ENCODE measurements at places on chromosomes 4 and X.

- H3K4me3 ChIP-seq = no peak overlapping the region
- H3K36me3 ChIP-seq = no peaks in the 10 kb centered on the region
- no peak for DNase-seq
- H3K4me1 ChIP-seq = no peaks in the 10 kb centered on the region
Measured at GRCh38 chr4:93761286-93761685, 67.3 kb upstream of the ATOH1 start.

- peaks cover 58% of the 10 kb centered on the region for H3K36me3 ChIP-seq
- peak; percentile 29 for DNase-seq
- H3K27ac ChIP-seq = no peak overlapping the region
Measured at GRCh38 chr4:1333256-1333655, 13.8 kb upstream of the UVSSA start.

GRCh38 chrX:53239474-53239873, 14.5 kb upstream of the KDM5C start:
- no peaks in the 10 kb centered on the region for H3K4me1 ChIP-seq
- H3K36me3 ChIP-seq = no peaks in the 10 kb centered on the region
- no peak overlapping the region for H3K4me3 ChIP-seq
- H3K27ac ChIP-seq = no peak overlapping the region

DNA sequence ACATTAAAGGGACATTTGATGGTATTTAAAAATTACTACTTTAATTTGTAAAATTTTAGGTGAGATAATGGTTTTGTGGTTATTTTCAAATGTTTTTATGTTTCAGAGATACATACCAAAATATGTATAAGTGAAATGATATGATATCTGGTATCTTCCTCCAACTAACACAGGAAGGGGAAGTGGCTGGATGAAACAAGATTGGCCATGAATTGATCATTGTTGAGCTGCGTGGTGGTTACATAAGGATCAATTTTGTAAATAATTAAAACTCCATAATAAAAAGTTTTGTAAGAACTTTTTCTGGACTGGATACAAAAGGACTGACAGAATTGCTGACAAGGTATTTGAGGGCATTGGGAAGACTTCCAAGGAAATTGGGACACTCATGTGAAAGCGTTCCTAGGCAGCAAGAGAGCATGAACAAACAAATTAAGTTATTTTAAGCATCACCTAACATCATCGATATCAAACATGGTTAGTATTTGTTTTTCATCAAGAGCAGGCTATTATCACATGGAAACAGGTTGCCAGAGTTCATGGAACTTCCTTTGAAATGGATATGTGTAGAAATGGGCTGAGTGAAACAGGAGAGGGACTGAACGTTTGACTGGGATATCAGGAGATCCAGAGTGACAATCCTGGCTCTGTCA, 4.4 kb upstream of the PGM2 start:
- no peaks in the 10 kb centered on the region for H3K27me3 ChIP-seq
- DNase-seq = no peak
- peak overlapping the region; percentile 26 for H3K27ac ChIP-seq
- peaks cover 6% of the 10 kb centered on the region for H3K4me1 ChIP-seq

- DNase-seq = no peak
- no peak overlapping the region for H3K4me3 ChIP-seq
- H3K36me3 ChIP-seq = no peaks in the 10 kb centered on the region
- no peaks in the 10 kb centered on the region for H3K4me1 ChIP-seq
Measured at GRCh38 chrX:70336767-70337166, 46.9 kb downstream of the KIF4A start.

DNA sequence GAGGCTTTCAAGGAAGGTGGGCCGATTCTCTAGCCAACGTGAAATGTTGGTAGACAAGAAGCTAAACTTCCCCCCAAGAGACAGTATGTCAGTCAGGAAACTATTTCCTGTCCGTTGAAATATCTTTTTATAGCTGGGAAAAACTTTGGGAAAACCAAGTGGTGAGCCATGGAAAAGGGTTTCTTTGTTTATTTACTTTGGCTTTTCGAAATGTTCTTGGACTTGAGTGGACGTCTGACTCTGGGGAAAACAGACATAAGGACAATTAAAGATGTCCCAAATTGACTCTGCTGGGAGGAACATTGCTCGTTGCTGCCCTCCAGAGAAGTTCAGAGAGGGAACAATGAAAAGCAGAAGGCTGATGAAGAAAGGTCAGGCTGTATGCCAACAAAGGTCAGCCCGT, 295.4 kb downstream of the RAPGEF2 start:
- H3K4me1 ChIP-seq = peaks cover 29% of the 10 kb centered on the region
- H3K4me3 ChIP-seq = no peak overlapping the region
- no peaks in the 10 kb centered on the region for H3K27me3 ChIP-seq
- H3K27ac ChIP-seq = peak overlapping the region; percentile 77
- H3K36me3 ChIP-seq = no peaks in the 10 kb centered on the region
- peak; percentile 42 for DNase-seq

- DNase-seq = no peak
- H3K27ac ChIP-seq = no peak overlapping the region
- H3K27me3 ChIP-seq = no peaks in the 10 kb centered on the region
- H3K36me3 ChIP-seq = no peaks in the 10 kb centered on the region
- H3K4me1 ChIP-seq = no peaks in the 10 kb centered on the region
Measured at GRCh38 chr4:165403637-165404036, 24.8 kb downstream of the CPE start.

DNA sequence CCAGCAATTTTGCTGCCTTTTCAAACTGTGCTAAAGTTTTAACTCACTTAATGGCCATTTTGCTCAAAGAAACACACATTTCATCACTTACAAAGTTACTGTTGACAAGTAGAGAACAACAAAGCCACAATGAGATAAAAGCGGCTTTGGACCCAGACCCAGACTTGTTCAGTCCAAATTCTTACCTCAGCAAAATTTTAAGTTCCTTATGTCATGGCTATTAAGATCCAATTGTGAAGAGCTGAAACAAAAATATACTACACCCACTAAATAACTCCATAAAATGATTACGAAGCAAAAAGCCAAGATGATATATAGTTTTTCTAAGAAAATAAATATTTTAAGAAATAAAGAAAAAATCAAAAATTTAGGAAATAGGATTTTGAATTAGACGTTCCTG, 137.0 kb upstream of the INPP4B start:
- H3K4me1 ChIP-seq = no peaks in the 10 kb centered on the region
- no peaks in the 10 kb centered on the region for H3K36me3 ChIP-seq
- no peaks in the 10 kb centered on the region for H3K27me3 ChIP-seq
- no peak overlapping the region for H3K27ac ChIP-seq
- no peak overlapping the region for H3K4me3 ChIP-seq
- DNase-seq = no peak

- no peak for DNase-seq
- H3K27ac ChIP-seq = no peak overlapping the region
- H3K4me1 ChIP-seq = no peaks in the 10 kb centered on the region
- H3K36me3 ChIP-seq = no peaks in the 10 kb centered on the region
Measured at GRCh38 chr4:93658443-93658842, 170.1 kb upstream of the ATOH1 start.

DNA sequence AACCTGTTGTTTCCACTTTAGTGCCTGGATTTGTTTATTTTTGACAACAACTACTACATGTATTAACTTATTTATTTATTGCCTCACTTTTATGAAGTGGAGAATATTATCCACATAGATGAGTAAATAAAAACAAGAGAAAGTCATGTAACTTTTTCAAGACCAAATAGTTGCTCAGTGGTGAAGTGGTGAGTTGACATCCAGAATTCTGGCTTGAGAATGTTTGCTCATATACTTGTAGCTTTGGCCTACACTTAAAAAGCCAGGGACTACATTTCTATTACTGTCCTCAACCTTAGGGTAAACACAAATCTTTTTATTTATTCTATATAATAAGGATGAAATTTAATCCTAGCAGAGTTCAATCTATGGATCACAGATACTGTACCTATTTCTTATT, 47.7 kb upstream of the GALNTL6 start:
- H3K4me3 ChIP-seq = no peak overlapping the region
- H3K36me3 ChIP-seq = no peaks in the 10 kb centered on the region
- DNase-seq = no peak
- no peak overlapping the region for H3K27ac ChIP-seq

GRCh38 chrX:54085666-54086065, 41.4 kb upstream of the PHF8 start:
- no peak for DNase-seq
- H3K4me1 ChIP-seq = no peaks in the 10 kb centered on the region
- H3K27ac ChIP-seq = no peak overlapping the region
- H3K4me3 ChIP-seq = no peak overlapping the region

DNA sequence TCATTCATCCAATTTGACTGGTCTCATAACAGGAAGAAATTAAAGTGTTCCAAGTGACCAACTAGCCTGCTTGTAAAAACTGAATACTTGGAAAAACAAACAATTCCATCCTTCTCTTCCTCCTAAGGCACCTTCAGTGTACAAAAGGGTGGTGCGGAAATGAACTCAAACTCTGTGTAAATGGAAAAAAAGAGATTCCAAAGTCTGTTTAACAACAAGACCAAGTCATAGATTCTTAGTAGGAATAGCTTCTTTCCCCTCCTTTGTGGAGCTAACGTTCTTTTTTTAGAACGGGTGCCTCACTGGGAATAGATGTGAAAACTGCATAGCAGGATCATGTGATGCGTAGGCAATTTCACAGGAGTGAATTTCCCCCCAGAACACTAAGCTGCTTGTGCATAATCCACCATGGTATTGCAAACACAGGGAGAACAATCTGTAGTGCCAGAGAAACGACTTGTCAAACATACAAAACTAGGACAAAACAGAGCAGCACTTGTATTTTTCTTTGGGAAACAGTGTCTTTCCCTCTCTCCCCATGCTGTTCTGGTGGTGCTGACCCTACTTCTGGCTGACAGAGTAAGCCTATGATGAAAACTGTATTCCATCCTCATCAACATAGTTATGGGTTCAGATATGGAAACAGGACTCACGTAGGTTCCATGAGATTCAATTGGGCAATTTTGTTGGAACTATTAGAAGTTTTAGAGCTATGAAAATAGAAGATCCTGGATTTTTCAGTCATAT, 13.2 kb upstream of the SOD3 start:
- peak overlapping the region; percentile 48 for H3K27ac ChIP-seq
- H3K27me3 ChIP-seq = no peaks in the 10 kb centered on the region
- no peaks in the 10 kb centered on the region for H3K36me3 ChIP-seq

DNA sequence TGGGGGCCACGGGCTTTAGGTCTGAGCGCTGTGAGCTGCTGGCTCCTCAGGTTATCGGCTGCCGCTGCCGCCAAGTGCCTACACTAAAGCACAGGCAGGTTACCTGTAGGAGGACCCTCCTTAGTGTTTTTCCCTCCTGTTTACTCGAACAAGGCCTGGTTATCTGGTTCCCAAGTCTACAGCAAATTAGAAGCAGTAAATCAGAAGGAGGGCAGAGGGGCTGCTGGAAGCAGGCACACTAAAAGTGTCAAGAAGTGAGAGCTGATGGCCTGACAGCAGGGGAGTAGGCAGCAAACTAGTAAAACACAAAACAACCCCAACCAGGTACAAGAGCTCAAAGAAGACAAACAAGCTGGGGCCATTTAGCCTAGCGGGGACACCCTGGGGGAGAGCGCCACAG, 125.0 kb upstream of the PJA1 start:
- H3K4me3 ChIP-seq = no peak overlapping the region
- H3K27ac ChIP-seq = no peak overlapping the region
- peaks cover 6% of the 10 kb centered on the region for H3K4me1 ChIP-seq

Data from heart left ventricle (tissue), 16 donors.